Germinal center (tissue), 1 donor: ENCODE measurements at places on chromosomes 11 and 22.

- DNase-seq, result no peak
These were observed 240.5 kb upstream of the FAT3 start for GRCh38 chr11:91984033-91984584.

- DNase-seq, result no peak
These were observed 15.7 kb downstream of the LRP4 start for GRCh38 chr11:46902694-46903093.

DNA sequence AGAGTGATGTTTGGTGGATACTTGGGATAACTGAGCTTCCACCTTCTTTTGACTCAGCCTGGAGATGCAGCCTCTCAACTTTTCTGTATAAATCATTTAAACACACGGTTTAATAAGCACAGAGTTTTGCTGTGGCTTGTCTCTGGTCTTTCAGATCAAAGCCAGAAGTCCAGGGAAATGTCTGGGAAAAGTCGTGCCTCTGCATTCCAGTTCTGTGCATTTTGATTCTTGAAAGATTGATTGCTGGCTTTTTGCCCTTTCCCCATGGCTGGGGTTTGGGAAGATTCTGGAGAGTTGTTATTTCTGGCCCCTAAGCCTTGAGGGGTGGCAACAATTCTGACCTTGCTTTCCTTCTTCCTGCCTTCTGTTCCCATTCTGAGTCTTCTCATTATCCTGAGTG, 154.1 kb downstream of the COMMD9 start:
- no peak for DNase-seq

GRCh38 chr11:88213406-88213805, 38.2 kb upstream of the RAB38 start:
- no peak for DNase-seq

DNA sequence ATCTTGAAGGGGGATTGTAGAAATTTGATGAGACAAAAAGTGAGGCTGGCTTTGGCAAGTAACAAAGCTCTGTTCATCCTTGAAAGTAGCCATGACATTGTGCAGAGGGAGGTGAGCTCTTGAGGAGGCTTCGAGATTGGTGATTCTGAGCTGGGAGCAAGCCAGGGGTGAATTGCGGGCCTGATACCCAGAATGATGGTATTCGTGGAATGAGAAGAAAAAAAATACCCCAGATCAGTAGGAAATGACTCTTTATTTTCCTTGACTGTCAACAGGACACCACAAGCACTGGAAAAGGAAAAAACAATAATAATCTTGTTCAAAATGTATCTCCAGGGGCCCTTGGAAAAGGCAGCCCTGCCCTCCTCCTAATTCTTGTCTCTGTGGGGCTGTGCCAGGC, 62.7 kb downstream of the TSPAN18 start:
- no peak for DNase-seq

DNA sequence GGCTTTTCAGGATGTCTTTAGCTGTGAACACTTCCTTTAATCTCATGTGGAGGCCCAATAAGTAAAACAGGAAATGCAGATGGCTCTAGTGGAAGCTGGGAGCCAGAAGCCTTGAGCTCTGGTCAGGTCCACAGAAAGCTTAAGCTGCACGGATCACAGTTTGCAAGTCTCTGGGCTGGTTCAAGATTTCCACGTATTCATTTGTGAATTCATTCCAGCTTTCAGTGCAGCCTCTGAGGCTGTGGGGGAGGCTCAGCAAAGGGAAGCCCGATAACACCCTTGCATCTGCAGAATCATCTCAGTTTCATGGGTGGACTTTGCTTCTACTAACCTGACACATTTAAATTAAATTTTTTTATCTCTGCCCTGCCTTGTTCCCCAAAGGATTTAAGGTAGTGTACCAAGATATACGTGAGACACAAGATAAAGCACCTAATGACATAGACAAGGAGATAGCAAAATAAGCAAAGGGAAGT, 65.6 kb downstream of the ISX start:
- DNase-seq, result no peak

GRCh38 chr11:18791969-18792628, 501 bp upstream of the PTPN5 start:
- DNase-seq, result no peak

GRCh38 chr11:17277024-17277584, 565 bp downstream of the NUCB2 start:
- DNase-seq, result peak; percentile 42

DNA sequence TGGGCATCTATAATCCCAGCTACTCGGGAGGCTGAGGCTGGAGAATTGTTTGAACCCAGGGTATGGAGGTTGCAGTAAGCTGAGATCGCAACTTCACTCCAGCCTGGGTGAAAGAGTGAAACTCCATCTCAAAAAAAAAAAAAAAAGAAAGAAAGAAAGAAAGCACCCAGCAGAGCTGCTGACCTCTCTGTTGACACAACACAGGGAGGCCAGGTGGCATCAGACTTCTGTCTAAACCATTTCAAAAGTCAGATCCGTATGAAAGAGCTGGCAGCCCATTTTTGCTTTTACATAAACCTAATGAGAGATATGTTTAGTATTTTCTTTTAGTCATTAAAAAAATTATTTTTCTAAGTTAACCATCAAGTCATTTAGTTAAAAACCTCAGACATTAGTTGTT, 64.4 kb upstream of the RRM1 start:
- no peak for DNase-seq
